ENCODE measurements at places on chromosomes 5 and 9. TPM values are rescaled to one million over a fixed set of nuclear protein-coding genes. Genes with fewer than 3 reads are reported as not detected.

The SLC6A18 gene
- not detected for total RNA-seq

The LCN15 gene
- total RNA-seq = not detected

The ANKRD33B gene
- 7.6 TPM for total RNA-seq

The PCDHB11 gene
- 0.13 TPM for total RNA-seq

The AGXT2 gene
- total RNA-seq = not detected

The CLIC3 gene
- total RNA-seq = 0.33 TPM

The CDX1 gene
- total RNA-seq = not detected

The CDKN2B-AS1 gene
- 0.39 TPM for total RNA-seq

The GRIA1 gene
- total RNA-seq = not detected

The ZBTB34 gene
- 8.4 TPM for total RNA-seq

The EEIG1 gene
- 5.2 TPM for total RNA-seq

The C9 gene
- 0.25 TPM for total RNA-seq

Data from pulmonary artery endothelial cell (primary cell).